ENCODE measurements at places on chromosomes 3 and 15.
A peak's percentile ranks its signal among the peaks of the same experiment; 100 is the strongest.

GRCh38 chr3:13092621-13093617 lies 19.7 kb upstream of the IQSEC1 start:
- no peak for DNase-seq

- DNase-seq = no peak
Observed at GRCh38 chr3:25784971-25785370, 1.7 kb upstream of the NGLY1 start.

DNA sequence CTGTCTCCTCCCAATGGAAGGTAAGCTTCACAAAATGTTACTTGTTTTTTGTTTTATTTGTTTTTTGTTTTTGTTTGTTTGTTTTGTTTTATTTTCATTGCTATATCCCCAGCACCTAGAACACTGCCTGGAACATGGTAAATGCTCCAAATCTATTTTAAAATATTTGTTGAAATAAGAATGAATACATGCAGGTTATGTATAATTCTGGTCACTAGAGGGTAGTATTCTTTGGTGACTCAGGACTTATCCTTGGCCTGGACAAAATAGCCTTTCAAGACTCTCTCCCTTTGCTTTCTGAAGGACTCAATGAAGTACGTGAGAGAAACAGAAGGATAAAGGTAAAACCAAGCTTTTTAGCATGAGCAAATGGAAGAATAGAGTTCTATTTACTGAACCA lies 46.9 kb upstream of the PPP2R3A start:
- DNase-seq = no peak

DNA sequence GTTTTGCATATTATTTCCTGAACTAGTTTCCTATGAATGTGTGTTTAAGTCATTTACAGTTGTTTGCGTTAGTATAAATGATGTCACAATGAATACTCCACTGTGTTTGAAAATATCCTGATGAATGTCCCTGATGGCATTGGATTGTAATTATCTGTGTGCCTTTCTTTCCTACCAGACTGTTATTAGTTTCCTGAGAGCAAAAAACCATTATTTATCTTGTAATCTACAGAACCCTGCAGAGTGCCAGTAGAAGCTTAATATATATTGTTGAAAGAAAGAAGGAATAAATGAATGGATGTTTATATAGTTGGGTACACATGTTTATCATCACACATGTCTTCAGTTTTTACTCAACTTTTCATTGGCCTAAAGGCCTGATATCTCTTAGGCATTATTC lies 312.6 kb downstream of the AGBL1 start:
- no peak for DNase-seq

GRCh38 chr3:19363071-19363470 lies 214.8 kb downstream of the KCNH8 start:
- no peak for DNase-seq

DNA sequence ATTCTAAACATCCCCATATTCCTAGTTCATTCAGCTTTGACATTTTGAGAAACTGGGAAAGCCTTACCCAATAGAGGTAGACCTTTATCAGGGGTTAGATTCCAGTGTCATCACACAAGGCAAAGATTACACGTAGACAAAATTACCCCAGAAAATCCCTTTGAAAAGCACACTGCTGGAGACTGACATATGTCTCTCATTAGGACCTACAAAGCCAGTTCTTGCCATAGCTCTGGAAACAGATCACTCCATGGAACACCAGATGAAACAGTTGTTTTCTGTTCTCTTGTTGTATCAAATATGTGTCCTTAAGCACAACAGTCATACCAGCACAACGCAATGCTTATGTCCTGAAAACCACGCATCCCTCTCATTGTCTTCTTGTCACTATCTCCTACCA lies 44.7 kb downstream of the RARB start:
- no peak for DNase-seq

- DNase-seq = no peak
Observed at GRCh38 chr3:46981932-46982471, 2.5 kb downstream of the NBEAL2 start.

DNA sequence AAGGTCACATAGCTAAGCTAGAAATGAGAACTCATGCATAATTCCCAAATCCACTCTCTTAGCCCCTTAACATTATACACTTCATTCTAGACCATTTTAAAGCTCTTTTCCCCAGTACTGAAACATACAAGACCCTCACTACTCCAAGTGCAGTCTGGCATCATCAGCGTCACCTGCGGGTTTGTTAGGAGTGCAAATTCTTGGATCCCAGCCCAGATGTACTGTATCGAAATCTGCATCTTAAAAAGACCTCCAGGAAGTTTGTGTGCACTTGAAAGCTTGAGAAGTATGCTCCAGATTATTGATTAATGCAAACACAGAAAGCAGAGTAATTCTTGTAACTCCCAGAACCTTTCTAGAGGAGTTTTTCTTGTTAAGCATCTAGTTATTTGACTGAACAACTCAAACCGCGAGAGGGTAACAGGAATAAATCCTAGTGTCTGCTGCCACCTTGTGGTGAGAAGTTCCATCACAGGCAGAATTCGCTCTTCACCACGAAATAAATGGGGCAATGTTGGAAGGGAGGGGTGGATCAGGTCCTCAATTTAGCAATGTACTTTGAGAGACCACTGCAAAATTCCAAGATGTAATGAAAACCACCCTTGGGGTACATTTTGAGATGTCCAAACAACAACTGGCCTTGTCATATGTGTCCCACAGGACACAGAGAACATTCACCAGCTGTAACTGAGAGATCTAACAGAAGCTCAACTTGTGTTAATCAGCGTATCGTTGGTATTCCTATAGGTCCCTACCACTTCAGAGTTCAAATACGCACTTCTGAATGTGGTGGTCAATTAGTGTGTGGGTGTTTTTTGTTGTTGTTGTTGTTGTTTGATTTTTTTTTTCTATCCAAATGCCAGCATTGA lies 583 bp upstream of the C3orf49 start:
- DNase-seq = peak; percentile 63

- DNase-seq = no peak
Observed at GRCh38 chr15:60208709-60209108, 189.1 kb downstream of the ANXA2 start.

All from activated CD4-positive, alpha-beta T cell treated with anti-CD3 and anti-CD28 coated beads for 4 hours (primary cell).